ENCODE measurements at places on chromosomes 5 and 9.

- no peak for DNase-seq
These were observed 654.6 kb downstream of the MTRR start for GRCh38 chr5:8523501-8523900.

DNA sequence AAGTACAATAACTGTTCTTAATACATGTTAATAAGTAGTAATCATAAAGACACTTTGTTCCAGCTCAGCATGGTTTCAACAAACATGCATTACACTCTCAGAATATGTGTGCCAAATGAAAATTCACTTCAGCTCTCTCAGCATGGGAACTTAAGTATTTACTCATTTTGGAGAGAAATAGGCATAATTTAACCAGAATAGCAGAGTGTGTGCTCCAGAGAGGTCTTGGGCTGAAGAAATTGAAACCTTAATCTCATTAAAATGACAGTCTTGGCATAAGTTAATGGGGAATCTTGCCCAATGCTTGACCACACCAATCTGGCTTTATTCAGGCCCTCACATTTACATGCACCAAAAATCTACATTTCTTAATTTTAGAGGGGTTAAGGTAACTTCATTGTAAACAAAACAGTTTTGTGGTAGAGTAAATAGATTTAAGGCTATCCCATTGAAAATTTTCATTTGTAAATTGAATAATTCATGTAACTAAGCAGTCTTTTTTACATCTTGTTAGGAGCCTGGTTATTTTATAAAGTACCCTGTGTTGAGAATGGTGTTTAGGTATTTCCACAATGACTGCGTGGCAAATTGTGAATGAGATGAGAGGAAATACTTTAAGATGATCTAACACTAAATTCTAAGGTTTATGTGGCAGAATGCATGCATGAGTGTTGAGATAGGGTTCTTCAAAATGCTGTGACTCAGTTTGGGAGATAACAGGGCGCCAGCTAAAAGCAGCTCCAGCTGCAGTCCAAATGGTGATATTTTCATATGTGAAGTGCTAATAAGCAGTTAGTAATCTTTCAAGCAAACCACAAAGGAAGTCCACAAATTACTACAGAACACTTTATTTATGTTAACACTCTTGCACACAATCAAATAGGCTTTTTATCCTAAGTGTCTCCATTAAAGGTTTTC is 11.3 kb upstream of the LOX start:
- DNase-seq = no peak

GRCh38 chr9:128025736-128026135 is 41.4 kb downstream of the NAIF1 start:
- no peak for DNase-seq

DNA sequence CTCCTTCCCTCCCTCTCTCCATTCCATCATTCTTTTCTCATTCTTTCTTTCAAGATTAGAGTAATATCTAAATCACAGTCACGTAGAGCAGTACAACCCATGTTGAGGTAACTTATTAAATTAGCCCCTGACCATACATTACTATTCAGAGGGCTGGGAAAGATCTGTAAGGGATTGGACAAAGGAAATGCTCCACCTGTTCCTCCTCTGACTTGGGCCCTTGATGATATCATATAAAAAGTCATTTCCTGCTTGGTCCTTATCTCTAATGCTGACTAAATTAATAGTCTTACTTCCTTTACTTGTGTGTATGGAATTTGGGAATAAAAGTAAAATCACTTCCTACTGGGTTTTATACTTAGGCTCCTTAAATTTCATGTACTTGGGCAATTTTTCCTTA is 40.8 kb downstream of the SNX18 start:
- DNase-seq = no peak

GRCh38 chr5:89546657-89547056 is 663.7 kb upstream of the MEF2C start:
- no peak for DNase-seq

- DNase-seq = no peak
These were observed 234.8 kb upstream of the ELL2 start for GRCh38 chr5:96196407-96196806.

GRCh38 chr5:172543484-172544298 is 89.4 kb upstream of the SH3PXD2B start:
- no peak for DNase-seq

DNA sequence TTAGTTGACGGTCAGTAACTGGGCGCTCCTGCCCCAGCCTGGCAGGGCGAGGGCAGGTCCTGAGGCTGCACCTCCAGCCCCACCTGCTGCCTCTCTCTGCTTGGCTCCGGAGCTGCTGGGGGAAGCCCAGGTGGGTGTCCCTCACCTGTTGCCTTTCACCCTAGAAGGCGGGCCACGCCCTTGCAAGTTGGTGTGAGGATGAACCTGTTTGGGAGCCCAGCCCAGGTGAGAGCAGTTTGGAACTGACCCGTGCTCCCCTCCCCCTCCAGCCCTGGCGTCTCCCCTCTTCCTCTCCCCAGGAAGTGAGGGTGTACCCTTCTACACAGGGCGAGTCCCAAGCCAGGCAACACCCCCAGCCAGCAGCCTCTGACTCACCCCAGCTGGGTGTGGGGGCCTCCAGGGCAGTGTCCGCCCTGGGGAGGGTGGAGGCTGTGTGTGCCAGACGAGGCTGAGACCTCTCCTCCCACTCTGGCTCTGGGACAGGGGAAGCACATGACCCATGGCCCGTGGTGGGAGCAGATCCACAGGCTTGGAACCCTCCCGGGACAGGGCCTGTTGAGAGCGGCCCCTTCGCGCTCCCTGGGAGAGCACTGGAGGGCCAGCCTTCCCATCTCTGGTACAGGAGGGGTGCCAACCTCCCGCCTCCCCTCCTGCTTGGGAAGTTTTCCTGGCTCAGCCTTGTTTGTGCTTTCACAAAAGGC is 10.4 kb downstream of the LRRC8A start:
- DNase-seq = no peak

- DNase-seq = no peak
These were observed 47.2 kb upstream of the FABP6 start for GRCh38 chr5:160181965-160182622.

GRCh38 chr5:130135506-130135905 is 231.2 kb downstream of the CHSY3 start:
- DNase-seq = no peak

DNA sequence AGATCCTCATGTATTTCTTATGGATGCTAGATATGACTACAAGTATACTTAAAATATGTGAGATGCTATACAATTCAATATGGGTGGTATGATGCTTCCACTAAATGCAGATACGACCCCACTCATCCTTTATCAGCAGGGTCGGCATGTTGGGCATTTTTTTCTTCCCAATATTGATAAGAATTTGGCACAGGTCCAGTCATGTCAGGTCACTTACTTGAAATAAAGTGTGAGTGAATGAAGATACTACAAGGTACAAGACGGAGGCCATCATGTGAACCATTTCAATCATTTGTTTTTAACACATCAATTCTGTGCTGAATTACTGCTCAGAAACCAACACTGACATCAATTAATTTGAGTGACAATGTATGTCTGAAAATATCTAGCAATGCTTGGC is 146.9 kb upstream of the GNA14 start:
- no peak for DNase-seq

DNA sequence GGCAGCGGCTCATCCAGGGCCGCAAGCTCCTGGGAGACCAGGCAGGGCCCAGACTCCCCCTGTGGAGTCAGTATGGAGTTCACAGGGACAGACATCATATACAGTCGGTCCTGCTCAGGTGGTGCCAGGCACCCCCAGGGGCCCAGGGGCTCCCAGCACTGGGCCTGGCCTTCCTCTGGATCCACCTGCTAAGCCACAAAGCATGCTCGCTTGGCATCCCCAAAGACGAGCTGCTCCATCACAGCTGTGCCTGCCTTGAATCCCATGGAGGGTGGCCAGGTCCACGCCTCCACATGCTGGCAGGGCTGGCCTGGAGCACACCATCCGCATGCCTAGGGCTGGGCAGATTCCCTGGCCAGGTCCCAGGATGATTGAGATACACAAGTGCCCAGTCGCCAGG is 4.6 kb downstream of the BICD2 start:
- DNase-seq = no peak

DNA sequence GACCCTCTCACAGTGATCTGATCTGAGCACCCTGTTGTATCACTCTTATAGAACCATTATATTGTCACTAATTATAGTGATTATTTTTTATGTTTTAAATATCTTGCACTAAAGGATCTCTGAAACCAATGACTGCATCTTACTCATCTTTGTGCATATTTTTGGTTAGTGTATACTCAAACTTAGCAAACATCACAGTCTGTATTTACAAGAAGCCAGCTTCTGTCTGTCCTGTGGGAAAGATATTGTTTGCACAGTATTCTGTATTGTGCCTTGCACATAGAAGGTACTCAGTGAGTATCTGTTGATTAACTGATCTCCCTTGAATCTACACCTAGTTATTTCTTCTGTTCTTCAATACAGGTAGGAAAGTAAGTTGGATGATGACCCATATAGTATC is 131.5 kb downstream of the PAM start:
- DNase-seq = no peak

- DNase-seq = no peak
These were observed 277.3 kb downstream of the CDH9 start for GRCh38 chr5:26761045-26761444.

GRCh38 chr5:142920849-142921612 is 150.9 kb downstream of the ARHGAP26 start:
- no peak for DNase-seq

DNA sequence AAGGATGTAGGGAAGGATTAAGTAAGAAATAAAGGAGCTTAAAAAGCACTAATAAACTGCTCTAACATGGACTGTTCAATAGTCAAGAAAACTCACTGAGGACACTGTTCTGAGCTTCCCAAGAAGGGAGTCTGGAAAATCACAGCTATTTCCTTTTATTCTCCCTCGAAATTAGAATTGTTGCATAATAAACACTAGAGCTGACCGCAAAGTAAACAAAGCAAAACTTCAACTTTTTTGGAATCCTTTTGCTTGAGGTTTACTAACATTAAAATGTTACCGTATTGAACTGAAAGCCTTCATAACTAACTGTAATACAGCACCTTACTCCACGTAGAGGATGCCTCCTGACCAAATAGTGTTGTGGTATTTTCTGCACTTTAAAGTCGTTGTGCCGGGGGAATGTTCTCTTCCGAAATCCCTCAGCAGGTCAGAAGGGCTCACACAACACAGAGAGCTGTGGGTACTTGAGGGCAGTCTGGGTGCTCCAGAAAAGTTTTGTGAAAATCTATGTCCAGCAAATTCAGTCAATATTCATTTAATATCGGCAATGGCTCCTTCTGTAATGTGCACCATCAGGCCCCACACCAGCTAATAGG is 59.2 kb downstream of the TTLL11 start:
- DNase-seq = no peak

GRCh38 chr9:123482295-123482968 is 126.4 kb downstream of the CRB2 start:
- no peak for DNase-seq

DNA sequence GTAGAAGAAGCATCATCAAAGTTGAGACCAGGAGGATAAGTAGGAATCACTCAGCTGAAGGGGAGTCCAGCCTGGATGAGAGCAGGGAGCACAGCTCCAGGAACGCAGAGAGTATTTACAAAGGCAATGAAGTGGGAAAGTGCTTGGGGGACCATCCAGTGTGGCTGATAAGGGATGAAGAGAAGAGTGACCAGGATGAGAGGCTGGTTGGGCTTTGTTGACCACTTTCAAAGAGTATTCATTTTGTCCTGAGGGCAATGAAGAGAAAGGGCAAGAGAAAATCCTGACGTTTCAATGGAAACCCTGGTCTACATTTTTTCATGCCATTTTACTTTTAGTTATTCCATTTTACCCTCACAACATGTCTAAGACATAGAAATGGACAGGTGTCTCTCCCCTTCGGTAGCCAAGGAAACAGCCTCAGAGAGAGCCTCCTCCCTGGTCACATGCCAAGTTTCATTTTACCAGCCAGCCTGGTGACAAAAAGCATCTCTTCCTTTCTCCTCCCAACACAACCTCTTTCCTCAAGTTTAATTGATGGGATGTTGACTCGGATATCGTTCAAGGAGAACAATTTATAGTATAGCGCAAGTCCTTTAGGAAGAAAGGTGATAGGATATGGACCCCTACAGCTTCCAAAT is 492.7 kb upstream of the CLINT1 start:
- no peak for DNase-seq

DNA sequence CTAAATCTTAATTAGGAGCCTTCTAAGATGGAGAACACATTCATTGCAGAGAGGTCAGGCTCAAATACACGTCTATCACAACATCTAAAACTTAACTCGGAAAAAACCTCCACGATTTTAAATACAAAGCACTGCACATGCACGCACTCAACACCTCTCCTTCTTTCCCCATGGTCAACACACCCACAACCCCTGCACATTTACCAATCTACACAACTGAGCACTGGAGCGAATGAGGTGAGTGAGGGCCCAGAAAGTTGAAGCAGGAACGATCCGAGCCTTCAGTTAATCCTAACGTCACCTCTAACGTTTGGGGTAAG is 278 bp upstream of the NIPSNAP3A start:
- DNase-seq = no peak

DNA sequence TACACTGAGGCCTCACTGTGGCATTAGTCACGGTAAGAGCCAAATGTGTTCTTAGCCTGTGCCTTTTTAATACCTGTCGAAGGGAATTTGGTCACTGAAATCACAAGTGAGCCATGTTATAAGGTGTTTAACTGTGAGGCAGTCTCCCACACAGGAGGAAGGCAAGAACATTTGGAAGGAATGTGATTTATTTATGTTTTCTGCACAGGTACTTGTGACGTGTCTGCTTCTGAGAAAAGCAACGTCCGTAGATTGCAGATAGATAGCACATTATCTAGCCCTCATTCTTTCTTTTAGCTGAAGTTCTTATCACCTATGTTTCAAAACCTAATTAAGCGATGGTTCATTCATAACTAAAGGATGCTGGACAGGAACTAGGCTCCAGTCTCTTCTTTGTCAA is 19.0 kb upstream of the SMARCA2 start:
- no peak for DNase-seq

GRCh38 chr9:135167356-135167755 is 79.9 kb downstream of the OLFM1 start:
- DNase-seq = no peak

- DNase-seq = no peak
These were observed 119.9 kb downstream of the DOCK2 start for GRCh38 chr5:169757016-169757415.

DNA sequence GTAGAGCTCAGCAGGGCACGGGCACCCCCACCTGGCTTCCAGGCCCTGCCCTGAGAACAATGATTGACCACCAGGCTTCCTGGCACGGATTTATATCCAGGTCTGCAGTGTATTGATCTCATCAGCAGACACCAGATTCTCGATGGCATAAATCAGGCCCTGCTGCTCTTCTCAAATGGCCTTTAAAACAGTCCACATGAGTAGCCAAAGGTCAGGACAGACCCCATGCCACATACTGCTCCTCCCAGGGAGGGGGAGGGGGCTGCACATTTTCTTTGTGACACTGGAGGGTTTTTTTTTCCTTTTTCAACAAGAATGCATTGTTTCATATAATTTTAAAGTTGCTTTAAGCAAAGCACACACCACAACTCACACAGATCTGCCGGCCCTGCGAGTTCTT is 85.4 kb downstream of the SEMA4D start:
- no peak for DNase-seq

GRCh38 chr5:175783739-175784138 is 87.6 kb upstream of the CPLX2 start:
- DNase-seq = no peak

Data from stimulated activated CD4-positive, alpha-beta T cell treated with anti-CD3 and anti-CD28 coated beads, Interleukin-1b, Interleukin-23, amount 100 ng/mL, for 4 hours (primary cell).